ENCODE measurements at places on chromosomes 2 and 18.

DNA sequence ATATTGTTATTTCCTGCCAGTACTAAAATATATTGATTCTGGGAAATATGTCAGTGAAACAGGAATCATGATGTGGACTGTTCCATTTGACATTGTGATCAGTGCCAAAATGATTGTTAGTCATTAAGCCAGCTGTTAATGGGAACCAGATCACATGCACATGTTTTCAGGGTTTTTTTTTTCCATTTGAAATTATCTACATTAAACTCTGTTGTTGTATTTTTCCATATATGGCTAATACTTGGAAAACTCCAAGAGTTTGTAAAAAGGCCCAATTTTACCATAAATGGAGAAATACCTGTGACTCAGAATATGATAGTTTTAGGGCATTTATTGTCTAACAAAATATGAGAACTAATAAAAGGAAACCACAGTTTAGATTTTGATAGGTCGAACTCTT lies 13.4 kb downstream of the ITGAV start:
- no peak overlapping the region for H3K27ac ChIP-seq
- H3K4me1 ChIP-seq = no peaks in the 10 kb centered on the region

- H3K27ac ChIP-seq = no peak overlapping the region
- H3K27me3 ChIP-seq = peaks cover 16% of the 10 kb centered on the region
- DNase-seq = no peak
- no peak overlapping the region for H3K4me3 ChIP-seq
- peaks cover 4% of the 10 kb centered on the region for H3K4me1 ChIP-seq
- H3K36me3 ChIP-seq = no peaks in the 10 kb centered on the region
Observed at GRCh38 chr2:18124116-18124835, 245.8 kb downstream of the KCNS3 start.

DNA sequence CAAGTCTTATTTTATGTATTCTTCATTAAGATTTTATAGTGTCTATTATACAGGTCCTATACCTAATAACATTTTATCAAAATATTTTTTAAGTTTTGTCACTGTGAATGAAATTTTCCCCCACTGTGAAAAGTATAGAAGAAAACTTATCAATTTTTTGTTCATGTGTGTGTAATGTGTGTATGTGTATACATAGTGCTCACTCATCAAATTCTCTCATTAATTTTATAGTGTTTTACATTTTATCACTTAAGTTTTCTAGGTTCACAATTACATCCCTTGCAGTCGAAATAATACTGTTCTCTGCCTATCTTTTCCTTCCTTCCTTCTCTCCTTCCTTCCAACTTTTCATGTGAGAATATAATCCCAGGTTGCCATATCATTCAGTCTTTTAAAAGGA lies 93.2 kb upstream of the FBXO11 start:
- DNase-seq = no peak
- H3K4me1 ChIP-seq = no peaks in the 10 kb centered on the region
- peaks cover 3% of the 10 kb centered on the region for H3K27me3 ChIP-seq
- no peak overlapping the region for H3K4me3 ChIP-seq
- H3K36me3 ChIP-seq = no peaks in the 10 kb centered on the region

DNA sequence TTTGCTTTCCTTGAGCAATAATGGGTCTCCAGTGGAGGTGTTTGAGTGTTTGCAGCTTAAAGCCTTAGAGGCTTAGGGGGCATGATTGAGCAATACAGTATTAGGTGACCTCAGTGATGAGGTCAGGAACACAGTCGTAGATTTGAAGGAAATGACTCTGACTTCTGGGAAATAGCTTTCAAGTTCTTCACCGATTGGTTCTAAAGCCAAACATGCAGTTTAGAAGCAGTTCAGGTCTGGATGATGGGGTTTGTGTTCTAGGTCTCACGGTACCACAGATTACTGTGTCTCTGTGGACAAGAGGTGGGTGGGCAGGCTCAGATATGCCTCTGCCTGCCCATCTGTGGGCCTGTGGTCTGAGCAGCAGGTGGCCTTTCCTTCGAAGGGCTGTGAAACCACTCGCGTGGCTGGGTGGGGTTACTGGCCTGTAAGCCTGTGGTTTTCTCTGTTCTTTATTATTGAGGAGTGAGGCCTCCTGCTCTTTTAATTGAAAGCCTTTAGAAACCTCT lies 7.8 kb downstream of the MTHFD2 start:
- H3K4me1 ChIP-seq = peaks cover 41% of the 10 kb centered on the region
- no peak for DNase-seq
- H3K4me3 ChIP-seq = peak overlapping the region; percentile 59
- H3K27ac ChIP-seq = peak overlapping the region; percentile 83
- H3K36me3 ChIP-seq = peaks cover 85% of the 10 kb centered on the region

GRCh38 chr18:54269893-54270844 lies 852 bp downstream of the POLI start:
- peaks cover 31% of the 10 kb centered on the region for H3K4me1 ChIP-seq
- H3K27me3 ChIP-seq = no peaks in the 10 kb centered on the region
- peak overlapping the region; percentile 99 for H3K27ac ChIP-seq
- H3K36me3 ChIP-seq = peaks cover 8% of the 10 kb centered on the region
- H3K4me3 ChIP-seq = peak overlapping the region; percentile 95

DNA sequence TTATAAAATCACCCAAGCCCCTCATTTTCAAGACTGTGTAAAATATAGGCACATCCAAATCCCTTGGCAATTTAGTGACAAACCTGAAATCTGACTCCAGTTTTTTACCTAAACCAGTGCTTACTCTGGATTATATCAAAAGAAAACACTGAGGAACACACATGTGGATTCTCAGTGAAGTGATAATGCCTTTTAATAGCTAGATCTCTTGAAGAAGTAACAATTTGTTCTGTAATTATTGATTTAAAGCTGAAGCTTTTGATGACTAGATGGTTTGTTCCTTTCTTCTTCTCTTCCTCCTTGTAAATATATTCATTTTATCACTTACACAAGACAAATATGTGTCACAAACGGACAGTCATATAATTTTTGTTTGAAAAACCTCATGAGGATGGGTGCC lies 894.6 kb downstream of the DCC start:
- no peaks in the 10 kb centered on the region for H3K27me3 ChIP-seq
- no peak overlapping the region for H3K27ac ChIP-seq
- DNase-seq = no peak
- H3K4me1 ChIP-seq = no peaks in the 10 kb centered on the region
- H3K36me3 ChIP-seq = no peaks in the 10 kb centered on the region
- no peak overlapping the region for H3K4me3 ChIP-seq

GRCh38 chr2:54382601-54383000 lies 73.5 kb upstream of the SPTBN1 start:
- no peaks in the 10 kb centered on the region for H3K36me3 ChIP-seq
- no peak overlapping the region for H3K4me3 ChIP-seq
- no peak for DNase-seq
- no peaks in the 10 kb centered on the region for H3K4me1 ChIP-seq
- peaks cover 6% of the 10 kb centered on the region for H3K27me3 ChIP-seq

- no peak overlapping the region for H3K27ac ChIP-seq
- no peaks in the 10 kb centered on the region for H3K4me1 ChIP-seq
- no peak overlapping the region for H3K4me3 ChIP-seq
Observed at GRCh38 chr2:12597610-12598009, 119.1 kb upstream of the TRIB2 start.

DNA sequence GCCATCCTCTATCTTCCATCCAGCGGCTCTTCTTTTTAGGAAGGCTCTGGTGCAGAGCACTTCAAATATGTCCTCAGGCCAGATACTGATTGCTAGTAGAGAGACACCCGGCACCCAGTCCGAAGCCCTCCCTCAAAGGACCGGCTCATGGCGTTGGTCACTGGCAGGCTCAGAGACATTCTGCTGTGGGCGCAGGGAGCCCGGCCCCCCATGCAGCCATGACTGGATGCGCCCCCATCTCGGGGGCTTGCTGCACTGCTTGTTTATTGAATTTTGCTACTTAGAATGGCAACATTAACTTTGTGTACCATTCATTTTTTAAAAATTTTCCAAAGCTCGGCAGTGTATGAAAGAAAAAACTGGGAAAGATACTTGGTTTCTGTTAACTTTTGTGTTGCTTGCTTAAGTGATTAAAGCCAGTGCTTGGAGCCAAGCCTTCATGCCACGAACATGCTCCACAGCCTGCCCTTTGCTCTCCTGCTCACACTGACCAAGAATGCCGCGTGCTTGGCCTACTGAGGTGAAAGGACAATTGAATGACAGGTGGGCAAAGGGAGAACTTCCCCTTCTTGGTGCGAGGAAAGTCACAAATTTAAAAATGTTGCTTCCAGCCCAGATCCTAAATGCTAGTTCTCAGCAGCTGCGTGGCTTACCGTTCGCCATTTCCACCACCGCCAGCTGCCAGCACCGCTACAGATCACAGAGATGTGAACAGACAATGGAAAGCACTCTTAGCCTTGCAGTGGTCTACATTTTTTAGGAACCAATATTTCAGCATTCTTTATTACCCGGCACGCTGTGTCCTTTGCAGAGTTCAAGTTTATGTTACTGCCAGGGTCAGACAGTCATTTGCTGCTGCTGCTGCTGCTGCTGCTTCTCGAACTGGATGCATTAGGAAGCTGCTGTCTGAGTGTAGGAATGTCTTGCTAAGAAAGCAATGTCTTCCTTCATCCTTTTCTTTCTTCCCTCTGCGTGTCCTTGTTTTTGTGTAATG lies 76.7 kb downstream of the FAM210A start:
- no peak for DNase-seq
- H3K4me1 ChIP-seq = no peaks in the 10 kb centered on the region
- no peak overlapping the region for H3K27ac ChIP-seq

DNA sequence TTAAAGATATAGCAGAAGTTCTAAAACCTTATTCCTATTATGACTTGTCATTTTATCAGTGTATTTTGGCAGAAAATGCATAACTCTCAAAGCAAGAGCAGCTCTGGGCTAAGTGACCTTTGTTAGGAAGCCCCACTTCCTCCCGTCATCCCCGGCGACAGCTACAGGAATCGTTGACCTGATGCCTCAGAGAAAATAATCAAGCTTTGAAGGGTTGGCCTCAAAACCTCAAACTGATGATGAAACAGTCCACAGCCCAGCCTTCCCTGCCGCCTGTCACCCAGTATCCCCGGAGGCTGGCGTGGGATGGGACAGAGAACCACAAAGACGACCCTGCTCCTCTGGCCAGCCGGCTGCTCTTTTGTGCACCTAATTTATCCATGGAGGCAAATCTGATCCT lies 65.3 kb downstream of the KCNF1 start:
- H3K27me3 ChIP-seq = peaks cover 7% of the 10 kb centered on the region
- no peak for DNase-seq
- H3K27ac ChIP-seq = no peak overlapping the region
- H3K36me3 ChIP-seq = no peaks in the 10 kb centered on the region
- no peak overlapping the region for H3K4me3 ChIP-seq
- no peaks in the 10 kb centered on the region for H3K4me1 ChIP-seq

DNA sequence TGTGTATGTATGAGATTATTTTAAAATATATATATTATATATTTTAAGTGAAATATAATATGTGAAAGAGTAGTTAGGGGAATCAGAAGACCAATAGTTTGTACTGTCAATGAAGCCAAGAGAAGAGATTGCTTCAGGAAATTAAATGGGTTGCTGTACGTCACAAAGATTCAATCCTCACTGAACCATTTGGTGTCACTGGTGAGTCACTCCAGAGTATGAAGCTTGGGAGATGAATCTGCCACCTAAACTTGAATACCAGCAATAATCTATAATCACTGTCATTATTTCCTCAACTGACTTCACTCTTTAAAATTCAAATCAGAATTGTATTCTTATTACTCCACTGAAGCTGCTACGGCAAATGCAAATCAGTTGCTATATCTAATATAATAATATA lies 41.9 kb upstream of the SCN9A start:
- H3K27me3 ChIP-seq = no peaks in the 10 kb centered on the region
- no peak overlapping the region for H3K27ac ChIP-seq
- no peaks in the 10 kb centered on the region for H3K36me3 ChIP-seq

- peaks cover 35% of the 10 kb centered on the region for H3K36me3 ChIP-seq
- H3K27me3 ChIP-seq = no peaks in the 10 kb centered on the region
- H3K27ac ChIP-seq = peak overlapping the region; percentile 53
Observed at GRCh38 chr2:105849431-105850179, 104.9 kb downstream of the NCK2 start.

- no peaks in the 10 kb centered on the region for H3K27me3 ChIP-seq
- DNase-seq = no peak
- no peak overlapping the region for H3K27ac ChIP-seq
- H3K4me1 ChIP-seq = peaks cover 7% of the 10 kb centered on the region
- peaks cover 22% of the 10 kb centered on the region for H3K36me3 ChIP-seq
Observed at GRCh38 chr2:25257032-25257552, 84.6 kb downstream of the DNMT3A start.

DNA sequence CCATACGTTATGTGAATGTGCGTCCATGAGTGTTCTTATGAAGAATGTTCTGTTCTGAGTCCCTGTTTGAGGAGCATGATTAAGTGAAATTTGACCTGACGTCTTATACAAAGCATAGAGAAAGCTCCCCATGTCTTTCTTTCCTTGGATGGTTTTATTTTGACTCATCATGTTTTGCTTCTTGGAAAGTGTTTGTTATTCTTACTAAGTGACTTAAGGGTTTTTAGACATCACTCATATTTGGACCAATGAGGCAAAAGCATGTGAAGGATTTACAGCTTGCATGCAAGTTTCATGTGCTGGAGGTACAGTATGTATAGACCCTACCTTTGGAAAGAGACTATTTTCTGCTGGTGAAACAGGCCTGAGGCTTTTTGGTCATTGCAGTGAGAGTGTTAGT lies 33.5 kb upstream of the ZEB2 start:
- H3K27ac ChIP-seq = no peak overlapping the region
- DNase-seq = no peak
- H3K4me1 ChIP-seq = peaks cover 12% of the 10 kb centered on the region
- no peak overlapping the region for H3K4me3 ChIP-seq
- no peaks in the 10 kb centered on the region for H3K36me3 ChIP-seq

DNA sequence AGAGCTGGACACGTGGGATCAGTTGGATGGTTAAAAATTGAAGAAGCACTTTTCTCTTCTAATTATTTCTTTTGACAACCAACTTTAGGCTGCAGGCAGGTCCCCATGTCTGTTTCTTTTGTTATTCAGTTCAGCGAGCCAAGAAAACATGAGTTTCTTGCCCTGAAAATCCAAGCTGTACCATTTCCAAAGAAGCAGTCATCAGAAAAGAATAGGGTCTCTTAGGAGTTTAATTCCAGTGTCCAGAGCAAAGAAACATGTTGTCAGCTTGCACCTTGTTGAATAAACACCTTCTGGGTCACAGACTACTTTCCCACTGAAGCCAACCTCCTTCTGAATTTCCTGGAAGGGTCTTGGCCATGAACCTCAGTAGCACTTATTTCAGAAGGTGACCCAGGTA lies 170.5 kb upstream of the COPS8 start:
- H3K27ac ChIP-seq = no peak overlapping the region
- no peaks in the 10 kb centered on the region for H3K4me1 ChIP-seq
- H3K27me3 ChIP-seq = peaks cover 5% of the 10 kb centered on the region
- H3K4me3 ChIP-seq = no peak overlapping the region

- H3K27ac ChIP-seq = no peak overlapping the region
- H3K4me1 ChIP-seq = peaks cover 3% of the 10 kb centered on the region
- H3K36me3 ChIP-seq = no peaks in the 10 kb centered on the region
- H3K4me3 ChIP-seq = no peak overlapping the region
- H3K27me3 ChIP-seq = no peaks in the 10 kb centered on the region
Observed at GRCh38 chr2:214839464-214839863, 30.0 kb upstream of the BARD1 start.

DNA sequence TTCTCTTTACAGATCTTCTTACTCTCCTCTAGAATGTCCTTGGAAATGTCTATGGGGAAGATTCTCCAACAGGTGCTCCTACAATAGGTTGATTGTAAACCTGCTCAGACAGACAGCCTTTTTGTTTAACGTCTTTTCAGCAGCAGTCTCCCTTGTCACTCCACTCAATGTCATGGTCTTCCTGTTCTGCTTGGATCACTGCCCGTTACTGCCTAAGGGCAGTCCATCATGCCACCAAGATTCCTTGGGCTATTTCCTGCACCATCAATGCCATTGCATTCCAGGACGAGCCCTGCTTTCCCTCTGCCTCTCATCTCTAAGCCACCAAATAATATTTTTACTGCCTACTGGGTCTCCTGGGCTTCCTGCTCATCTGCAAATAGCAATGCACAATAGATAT lies 97.4 kb upstream of the GALNT5 start:
- H3K27me3 ChIP-seq = peaks cover 2% of the 10 kb centered on the region
- no peaks in the 10 kb centered on the region for H3K36me3 ChIP-seq
- DNase-seq = no peak
- no peak overlapping the region for H3K27ac ChIP-seq
- no peaks in the 10 kb centered on the region for H3K4me1 ChIP-seq
- no peak overlapping the region for H3K4me3 ChIP-seq
